AG10803 (cell line): ENCODE measurements at places on chromosomes 5 and 9.

DNA sequence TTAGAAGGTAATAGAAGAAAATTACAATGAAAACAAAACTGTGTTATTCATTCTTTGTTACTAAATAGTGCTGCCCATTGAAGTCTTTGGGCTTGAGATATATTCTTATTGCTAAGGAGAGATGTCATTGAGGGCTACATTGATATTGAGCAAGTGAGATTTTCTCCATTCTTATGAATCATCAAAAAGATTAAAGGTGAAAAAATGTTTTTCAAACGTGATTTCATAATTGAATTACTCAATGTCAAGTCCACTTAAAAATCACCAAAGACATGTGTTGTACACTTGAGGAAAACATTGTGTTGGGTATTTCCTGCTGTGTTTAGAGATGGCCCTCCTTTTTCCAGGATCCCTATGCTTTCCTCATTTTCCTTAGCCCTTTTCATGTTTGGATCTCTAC, 448.1 kb downstream of the NFIB start:
- no peak for DNase-seq

DNA sequence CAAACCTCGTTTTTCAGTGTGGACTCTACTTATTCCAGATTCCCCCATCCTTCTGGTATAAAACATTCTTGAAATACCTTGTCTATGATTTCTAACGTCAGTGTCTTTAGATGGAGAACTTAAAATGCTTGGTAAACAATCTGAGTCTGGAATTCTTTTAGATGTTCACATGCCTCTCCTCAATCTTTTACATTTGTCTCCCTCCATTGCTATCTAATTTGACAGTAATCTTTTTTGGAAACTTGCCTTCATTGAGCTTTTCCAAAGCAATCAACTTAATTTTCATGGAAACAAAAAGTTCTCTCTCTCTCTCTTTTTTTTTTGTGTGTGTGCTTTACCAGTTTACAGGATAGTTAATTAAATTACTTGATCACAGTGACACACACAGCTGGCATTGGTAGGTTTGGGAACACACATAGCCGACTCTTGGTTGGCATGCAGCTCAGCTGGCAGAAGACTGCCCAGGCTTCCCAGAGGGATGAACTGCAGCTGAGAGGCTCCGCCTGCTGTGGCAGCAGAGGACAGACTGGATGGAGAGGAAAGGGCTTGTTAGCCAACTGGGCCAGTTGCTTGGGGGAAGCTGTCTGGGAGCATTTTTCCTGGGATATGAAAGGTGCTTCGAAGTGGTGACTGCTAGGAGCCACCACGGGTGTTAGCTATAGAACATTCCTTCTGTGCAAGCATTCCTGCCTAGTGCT, 271.3 kb downstream of the ZSWIM6 start:
- peak; percentile 40 for DNase-seq

GRCh38 chr9:35163413-35163812, 1.6 kb downstream of the UNC13B start:
- no peak for DNase-seq

DNA sequence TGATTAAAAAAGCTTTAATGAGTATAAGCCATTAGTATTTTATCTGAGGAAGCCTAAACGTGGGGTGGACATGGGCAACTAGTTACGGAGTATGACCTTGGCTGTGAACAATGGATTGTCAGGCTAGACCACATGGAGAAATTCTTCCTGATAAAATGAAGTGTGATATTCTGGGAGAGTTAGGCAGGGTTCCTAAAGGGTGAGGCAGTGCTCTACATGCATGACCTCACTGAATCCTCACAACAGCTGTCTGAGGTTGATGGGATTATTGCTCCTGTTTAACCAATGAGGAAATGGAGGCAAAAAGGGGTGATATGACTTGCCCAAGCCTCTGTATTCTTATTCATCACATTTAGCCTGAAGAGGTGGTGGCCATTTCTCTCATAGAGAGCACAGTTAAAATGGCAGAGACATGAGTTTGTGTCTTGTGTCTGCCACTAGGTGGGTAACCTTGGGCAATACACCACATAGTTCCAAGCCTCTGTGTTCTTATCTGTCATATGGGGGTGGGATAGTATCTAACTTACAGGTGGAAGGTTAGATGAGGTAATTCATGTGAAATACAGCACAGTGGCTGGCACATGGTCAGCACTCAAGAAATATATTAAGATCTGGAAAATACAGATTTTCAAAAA, 96.1 kb upstream of the NR3C1 start:
- DNase-seq: no peak

GRCh38 chr5:94250985-94251384, 367.4 kb downstream of the KIAA0825 start:
- no peak for DNase-seq

DNA sequence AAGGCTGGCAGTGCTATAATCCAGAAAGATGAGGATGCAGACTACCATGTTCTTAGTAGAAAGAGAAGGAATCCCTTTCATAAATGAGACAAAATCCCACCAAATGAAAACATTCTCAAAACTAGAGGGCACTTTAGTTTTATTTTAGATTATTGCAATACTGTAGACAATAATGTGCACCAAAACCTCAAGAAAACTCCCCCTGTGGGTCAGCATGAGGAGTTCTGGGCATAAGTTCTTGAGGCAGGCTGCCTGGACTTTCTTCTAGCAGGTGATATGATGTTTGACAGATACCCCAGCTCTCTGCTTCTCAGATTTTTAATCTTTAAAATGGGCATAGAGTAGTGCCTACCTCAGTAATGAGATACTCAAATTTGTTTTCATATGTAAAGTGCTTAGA, 196.3 kb upstream of the CTNND2 start:
- DNase-seq: no peak

DNA sequence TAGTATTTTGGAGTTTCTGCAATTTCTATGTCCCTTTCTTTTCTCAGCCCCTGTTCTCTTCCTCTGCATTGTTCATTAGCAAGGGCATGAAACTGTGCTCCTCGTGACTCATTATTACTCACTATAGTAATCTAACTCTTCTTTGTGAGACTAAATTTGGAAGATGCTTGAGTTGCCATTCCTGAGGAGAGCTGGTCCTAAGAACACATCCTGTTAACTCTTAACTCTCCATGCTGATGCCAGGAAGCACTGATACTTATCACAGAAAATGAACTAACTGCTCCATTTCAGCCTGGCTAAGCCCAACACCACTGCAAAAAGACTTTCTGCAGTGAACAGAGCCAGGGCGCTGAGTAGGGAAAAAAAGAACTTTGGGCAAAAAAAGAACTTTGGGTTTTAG, 10.6 kb upstream of the CSNK1A1 start:
- peak; percentile 95 for DNase-seq

DNA sequence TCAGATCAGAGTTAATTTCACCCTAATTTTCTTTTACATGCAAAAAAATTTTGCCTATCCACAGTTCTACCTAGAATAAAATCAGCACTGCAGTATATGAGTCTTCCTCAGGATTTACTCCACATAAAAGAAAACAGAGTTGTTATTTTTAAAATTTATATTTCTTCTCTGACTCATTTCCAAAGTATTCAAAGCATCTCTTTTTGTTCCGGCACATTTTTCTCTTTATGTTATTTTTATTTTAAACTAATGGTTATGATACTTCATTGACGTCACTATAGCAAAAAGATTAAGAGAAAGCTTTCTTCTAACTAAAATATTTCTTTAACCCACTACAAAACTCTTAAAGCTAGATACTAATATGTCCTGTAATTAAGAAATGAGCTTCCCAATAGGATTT, 590.4 kb downstream of the PRELID2 start:
- DNase-seq: peak; percentile 10

DNA sequence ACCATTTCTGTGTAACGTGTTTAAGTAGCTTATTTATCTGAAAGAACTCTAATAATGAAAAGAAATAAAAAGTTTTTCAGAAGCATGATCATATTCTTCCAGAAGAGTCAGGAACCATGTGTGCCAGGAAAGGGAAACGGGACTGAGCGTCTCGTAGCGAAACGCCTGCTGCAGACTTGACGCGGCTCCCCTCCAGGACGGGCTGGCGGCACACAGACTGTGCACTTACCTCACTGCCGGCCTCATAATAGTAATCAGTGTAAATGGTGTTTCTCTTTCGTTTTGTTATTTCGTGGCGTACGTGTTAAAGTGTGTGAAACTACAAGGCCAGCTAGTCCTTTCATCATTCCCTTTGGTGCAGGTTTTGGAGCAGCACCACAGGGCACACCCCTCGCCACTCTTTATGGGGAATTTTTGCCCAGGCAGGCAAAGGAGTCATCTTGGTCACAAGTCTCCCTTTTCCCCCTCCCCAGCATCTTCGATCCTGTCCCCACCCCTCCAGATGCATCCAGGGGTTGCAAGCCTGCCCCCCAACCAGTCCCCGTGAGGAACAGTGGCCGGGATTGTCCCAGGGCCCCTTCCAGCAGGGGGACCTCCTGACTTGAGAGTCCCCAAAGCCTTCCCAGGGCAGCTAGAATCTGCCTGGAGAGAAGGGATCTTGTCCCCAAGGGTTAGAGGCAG, 233.1 kb downstream of the FANCC start:
- no peak for DNase-seq

DNA sequence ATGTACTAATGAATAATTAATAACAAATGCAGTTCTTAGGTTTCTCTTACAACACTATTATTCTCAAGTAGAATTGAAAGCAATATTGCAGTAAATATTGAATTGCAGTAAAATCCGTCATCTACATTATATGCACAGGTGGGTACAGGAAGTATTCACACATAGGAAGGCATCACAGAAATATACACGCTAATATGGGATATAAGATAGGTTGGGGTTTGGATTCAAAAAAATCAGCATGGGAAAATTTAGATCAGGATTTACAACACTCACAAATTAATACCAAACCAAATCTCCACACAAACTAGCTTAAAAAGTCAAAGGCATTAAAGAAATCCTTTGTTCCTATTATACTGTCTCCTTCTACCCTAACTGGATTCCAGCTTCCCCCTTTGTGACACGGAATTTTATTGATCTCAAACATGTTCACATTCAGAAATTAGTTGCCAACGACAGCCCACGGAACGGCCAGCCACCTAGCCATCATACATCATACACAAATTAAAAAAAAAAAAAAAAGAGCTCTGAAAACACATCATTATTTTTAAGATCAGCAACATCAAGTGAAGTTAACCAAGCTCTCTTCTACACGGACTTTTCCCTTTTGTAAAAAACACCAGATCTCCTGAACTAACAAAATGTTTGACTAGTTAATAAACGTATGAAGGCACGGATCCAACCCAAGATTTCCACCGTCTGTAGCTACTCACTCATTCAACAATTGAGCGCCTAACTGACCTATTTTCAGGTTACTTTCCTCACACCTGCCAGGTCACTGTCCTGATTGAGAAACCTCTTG, 2.2 kb downstream of the NR6A1 start:
- no peak for DNase-seq

GRCh38 chr9:134173127-134174072, 9.0 kb upstream of the RNU6ATAC start:
- no peak for DNase-seq

- DNase-seq: peak; percentile 83
Measured at GRCh38 chr9:79685577-79685976, 113.8 kb downstream of the TLE4 start.

GRCh38 chr9:117528225-117528624, 113.4 kb upstream of the ASTN2 start:
- DNase-seq: no peak

GRCh38 chr5:57779383-57780223, 297.0 kb upstream of the ACTBL2 start:
- DNase-seq: peak; percentile 74

DNA sequence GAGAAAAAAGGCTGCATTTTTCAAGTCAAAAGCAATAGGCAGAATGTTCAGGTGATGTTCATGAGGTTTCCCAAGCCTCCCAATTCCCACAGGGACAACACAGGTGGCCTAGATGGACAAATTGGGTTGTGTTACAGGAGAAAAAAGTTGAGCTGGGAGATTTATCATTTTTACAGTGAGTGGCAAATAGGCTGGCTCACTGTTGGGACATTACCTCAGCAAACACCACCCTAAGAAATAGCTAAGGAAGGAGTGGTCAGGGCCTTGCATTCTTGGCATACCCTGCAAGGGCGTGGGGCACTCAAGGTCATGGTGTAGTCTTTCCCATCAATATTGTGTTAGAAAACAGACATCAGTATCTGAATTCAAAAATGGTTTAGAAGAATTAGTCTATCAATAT, 23.3 kb upstream of the CPLANE1 start:
- peak; percentile 77 for DNase-seq

DNA sequence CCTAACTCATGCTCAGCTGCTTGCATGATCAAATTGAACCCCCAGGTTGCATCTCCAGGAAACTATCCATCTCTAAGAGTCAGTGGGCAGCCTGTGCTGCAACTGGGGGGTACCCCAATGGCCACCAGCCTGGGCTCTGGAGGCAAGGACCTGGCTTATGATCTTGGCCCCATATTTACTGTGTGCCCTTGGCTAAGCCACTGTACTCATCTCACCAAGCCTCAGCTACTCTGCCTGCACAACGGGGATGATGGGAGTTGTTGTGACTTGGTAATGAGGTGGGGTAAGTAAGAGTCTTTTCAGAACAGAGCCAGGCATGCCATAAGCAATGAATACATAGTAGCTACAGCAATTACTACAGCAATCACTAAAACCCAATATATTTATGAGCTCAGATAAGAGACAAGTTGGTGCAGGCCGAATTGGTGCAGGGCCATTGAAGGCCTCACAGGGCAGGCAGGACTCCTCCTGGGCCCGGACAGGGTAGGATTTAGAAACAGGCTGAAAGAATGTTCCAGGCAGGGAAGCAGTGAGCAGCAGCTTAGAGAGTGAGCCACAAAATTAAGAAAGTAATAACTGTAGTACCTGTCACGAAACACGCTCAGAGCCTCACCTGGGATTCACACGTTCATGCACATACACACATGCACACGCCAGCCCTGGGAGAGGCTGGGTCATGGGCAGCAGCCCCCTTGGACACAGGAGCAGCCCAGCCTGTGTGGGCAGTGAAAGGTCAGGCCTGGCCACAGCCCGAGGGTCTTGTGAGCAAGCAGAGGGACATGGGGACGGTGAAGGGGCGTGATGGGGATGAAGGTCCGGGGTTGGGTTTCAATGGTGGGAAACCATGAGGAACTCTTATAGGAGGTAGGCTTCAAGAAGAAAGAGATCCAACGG, 74.1 kb downstream of the PAX5 start:
- DNase-seq: no peak

DNA sequence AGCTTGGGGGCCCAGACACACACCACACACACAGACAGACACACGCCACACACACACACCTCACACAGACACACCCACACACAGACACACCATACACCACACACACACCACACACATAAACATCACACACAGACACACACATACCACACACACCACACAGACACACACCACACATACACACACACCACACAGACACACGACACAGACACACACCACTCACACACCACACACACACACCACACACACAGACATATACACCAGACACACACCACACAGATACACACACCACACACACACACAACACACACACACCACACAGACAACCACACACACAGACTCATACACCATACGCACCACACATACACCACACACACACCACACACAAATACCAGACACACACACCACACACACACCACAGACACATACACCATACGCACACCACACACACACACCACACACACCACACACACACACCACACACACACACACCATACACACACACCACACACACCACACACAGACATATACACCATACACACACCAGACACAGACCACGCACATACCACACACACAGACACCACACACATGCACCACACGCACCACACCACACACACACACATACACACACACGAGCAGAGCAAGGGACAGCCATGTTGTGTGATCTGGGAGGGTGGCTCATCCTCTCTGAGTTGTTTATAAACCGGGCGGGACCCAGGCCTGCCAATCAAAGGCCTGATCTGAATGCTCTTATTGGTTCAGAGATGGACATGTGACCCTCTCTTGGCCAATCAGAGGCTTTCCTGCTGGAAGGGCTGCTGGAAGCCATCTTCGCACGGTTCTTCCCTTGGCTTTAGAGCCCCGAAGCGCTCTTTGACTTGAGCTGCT, 148.3 kb downstream of the GAPVD1 start:
- peak; percentile 17 for DNase-seq
